DMS153 (cell line): ENCODE measurements at places on chromosomes 2 and 18.

- DNase-seq = no peak
These were observed 277.3 kb upstream of the DOK6 start for GRCh38 chr18:69123421-69123820.

- no peak for DNase-seq
These were observed 131.0 kb downstream of the PRKCE start for GRCh38 chr2:45782436-45782835.

- no peak for DNase-seq
These were observed 33.5 kb downstream of the PTPN18 start for GRCh38 chr2:130389358-130389757.

GRCh38 chr18:79540161-79540903 lies 139.3 kb upstream of the CTDP1 start:
- no peak for DNase-seq

- DNase-seq = no peak
These were observed 17.3 kb upstream of the ASXL2 start for GRCh38 chr2:25895610-25896009.

GRCh38 chr2:120360307-120360855 lies 14.4 kb downstream of the INHBB start:
- DNase-seq = no peak

- DNase-seq = no peak
These were observed 38.6 kb downstream of the FAM124B start for GRCh38 chr2:224363281-224363680.

DNA sequence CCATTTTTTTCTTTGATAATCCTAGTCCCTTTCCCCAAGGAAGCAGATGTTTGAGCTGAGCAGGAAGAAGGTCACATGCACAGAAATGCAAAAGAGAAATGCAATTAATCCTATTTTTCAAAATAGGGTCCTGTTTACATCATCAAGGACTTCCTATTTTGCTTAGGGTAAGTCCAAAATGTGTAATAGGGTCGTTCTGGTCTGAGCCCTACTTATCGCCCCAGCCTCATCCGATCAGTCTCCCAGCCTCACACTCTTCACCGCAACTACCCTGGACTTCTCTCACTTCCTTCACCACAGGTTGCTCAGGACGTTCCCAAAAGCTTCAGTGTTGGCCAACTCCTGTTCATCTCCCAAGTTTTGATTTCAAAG lies 32.8 kb downstream of the FOSL2 start:
- DNase-seq = no peak

DNA sequence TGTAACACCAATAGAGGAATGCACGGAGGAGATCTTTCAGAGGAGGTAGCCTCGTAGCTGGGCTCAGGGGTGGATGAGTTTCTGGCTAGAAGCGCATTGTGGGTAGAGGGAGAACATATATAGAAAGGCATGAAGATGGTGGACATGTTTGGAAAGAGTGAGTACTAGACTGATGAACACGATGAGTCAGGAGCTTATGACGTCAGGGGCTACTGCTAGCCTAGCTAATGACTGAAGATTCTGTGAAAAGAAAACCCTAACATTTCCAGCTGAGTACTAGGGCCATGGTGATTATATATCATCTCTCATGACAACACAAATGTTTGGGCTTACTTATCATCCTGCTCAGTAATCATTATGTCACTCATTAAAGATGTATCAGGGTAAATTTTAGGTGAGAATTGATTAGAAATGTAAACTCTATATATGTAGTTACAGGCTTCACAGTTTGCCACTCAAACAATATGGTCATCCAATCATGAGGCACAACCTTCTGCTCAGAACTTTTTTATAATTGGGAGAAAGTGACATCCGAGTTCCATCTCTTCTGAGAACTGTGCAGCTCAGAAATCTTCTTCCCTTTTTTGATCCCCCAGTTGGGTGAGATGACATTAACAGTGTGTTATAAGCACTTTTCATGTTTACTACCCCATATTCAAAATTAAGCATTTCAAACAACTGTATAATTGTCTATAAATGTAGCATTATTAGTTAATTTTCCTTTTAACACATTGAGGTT lies 22.2 kb upstream of the IL1RN start:
- no peak for DNase-seq

DNA sequence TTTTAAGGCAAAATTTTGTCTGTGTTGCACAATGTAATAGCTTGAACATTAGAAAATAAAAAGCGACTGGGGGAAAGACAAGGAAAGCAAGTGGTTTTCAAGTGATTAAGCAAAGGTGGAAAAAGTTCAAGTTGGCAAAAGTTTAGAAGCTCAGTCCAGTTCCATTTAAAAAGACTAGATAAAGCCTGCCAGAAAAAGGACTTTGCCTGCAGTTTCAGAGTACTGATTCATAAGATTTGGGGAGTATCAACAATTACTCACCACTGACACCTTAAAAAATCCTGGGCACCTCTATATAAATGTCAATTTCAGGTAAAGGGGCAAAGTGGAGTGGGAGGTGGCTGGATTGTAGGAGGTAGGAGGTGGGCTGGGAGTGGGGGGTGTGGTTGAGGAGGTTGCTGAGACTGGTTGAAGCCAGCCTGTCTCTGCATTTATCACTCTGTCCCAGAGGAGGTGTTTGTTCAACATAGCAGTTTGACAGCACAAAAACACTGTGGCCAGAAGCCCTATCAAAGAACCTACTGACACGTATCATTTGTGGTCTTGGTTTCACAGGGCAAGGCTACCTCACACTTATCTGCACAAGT lies 14.6 kb downstream of the ZEB2 start:
- DNase-seq = no peak

GRCh38 chr2:28025123-28025522 lies 134.6 kb downstream of the BABAM2 start:
- no peak for DNase-seq

GRCh38 chr2:229800997-229801754 lies 86.8 kb upstream of the DNER start:
- no peak for DNase-seq

- no peak for DNase-seq
These were observed 97.9 kb upstream of the RND3 start for GRCh38 chr2:150585221-150585971.
